NCI-H526 treated with DMSO at 0.1 percent for 48 hours (cell line): ENCODE measurements at places on chromosomes 11 and 22.
A peak's percentile ranks its signal among the peaks of the same experiment; 100 is the strongest.

- DNase-seq, result no peak
Measured at GRCh38 chr11:908273-908672, 2.3 kb downstream of the CHID1 start.

- no peak for DNase-seq
Measured at GRCh38 chr22:45246060-45246985, 5.6 kb upstream of the KIAA0930 start.

- DNase-seq, result peak; percentile 36
Measured at GRCh38 chr11:124640666-124641065, 18.0 kb downstream of the TBRG1 start.

DNA sequence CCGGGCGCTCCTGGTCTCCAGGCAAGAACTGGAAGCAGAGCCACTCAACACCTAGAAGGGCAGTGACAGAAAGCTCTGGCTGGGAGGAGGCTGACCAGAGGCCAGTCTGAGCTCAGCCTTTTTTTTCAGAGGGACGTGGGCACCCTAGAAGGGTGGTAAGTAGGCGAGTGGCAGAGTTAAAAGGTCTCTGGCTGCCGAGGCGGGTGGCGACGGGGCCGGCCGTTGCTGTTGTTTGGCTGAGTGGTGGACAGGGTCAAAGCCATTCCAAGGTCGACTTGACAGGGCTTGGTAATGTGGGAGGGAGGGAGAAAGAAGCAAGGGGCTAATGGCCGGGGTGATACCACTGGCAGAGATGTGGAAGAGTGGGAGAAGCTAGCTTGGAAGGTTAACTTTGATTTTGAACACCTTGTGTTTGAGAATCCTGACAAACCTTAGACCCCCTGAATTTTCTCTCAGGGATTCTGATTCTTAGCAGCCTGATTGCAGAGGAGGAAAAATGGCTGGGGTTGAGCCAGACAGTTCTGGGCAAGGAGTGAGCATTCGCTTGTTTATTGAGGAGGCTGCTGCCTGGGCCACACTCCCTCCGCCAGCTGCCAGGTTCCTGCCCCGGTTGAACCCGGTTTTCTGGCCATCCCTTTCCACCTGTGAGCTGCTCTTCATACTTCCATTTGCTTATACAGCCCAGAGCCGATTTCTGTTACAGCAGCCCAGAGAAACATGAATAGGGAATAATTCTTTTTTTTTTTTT is 868 bp upstream of the SYCE3 start:
- DNase-seq, result no peak

- no peak for DNase-seq
Measured at GRCh38 chr11:15714641-15715399, 600.1 kb downstream of the INSC start.

DNA sequence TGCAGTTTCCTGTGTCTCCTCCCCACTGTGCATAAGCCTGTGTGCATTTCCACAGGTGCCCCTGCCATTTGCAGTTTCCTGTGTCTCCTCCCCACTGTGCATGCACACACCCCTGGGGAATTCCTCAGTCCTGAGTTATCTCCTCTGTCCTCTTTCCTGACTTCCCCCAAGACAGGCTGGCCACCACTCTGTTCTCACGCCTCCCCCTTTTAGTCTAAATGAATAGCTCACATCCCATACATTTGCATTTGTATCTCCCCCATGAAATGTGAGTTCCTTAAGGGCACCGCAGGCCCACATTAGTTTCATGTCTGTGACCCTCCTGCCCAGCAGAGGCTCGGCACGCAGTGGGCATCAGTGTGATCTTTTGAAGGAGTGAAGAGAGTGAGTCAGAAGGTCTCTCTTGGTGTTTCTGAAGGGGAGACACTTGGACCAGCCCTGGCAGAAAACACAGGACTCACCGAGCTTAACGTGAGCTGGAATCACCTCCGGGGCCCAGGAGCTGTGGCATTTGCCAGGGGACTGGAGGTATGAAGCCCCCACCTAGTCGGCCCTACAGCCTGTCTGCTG is 6.2 kb downstream of the LRRC74B start:
- DNase-seq, result no peak

GRCh38 chr11:69649576-69649900 is 8.6 kb downstream of the CCND1 start:
- DNase-seq, result no peak

DNA sequence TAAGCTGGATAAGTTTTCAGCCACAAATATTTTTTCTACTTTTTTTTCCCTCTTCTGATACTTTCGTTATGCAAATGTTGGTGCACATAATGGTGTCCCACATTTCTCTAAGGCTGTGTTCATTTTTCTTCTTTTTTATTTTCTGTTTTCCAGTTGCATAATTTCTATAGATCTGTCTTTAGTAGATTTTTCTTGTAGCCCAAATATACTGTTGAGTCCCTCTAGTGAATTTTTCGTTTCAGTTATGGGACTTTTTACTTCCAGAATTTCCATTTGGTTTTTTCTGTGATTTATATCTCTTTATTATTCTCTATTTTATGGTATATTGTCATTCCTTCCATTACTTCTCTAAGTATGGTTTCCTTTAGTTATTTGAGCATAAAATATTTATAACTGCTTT is 72.0 kb downstream of the SWAP70 start:
- no peak for DNase-seq

GRCh38 chr22:38267086-38267485 is 5.7 kb downstream of the TMEM184B start:
- no peak for DNase-seq

- DNase-seq, result no peak
Measured at GRCh38 chr22:21587803-21588611, 20.5 kb downstream of the UBE2L3 start.

- DNase-seq, result no peak
Measured at GRCh38 chr11:4065086-4065485, 29.5 kb upstream of the RRM1 start.

DNA sequence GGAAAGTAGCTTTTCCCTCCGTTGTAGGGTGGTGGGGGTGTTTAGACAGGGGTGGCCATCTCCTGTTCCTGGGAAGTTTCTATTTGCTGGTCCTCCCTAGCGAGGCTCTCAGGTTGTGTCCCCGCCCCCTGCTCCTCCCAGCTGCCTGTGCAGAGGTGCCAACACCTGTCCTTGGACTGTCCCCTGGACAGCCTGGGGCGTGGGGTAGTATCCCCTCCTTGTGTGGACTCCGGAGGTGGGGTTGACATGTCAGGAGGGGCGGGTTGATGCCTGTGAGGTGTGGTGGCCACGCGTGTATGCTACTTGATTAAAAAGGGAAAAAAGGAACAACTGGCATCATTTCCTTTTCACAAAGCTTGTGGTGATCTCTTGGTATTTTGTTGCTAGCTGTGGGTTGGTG is 14.3 kb upstream of the RANBP1 start:
- no peak for DNase-seq

DNA sequence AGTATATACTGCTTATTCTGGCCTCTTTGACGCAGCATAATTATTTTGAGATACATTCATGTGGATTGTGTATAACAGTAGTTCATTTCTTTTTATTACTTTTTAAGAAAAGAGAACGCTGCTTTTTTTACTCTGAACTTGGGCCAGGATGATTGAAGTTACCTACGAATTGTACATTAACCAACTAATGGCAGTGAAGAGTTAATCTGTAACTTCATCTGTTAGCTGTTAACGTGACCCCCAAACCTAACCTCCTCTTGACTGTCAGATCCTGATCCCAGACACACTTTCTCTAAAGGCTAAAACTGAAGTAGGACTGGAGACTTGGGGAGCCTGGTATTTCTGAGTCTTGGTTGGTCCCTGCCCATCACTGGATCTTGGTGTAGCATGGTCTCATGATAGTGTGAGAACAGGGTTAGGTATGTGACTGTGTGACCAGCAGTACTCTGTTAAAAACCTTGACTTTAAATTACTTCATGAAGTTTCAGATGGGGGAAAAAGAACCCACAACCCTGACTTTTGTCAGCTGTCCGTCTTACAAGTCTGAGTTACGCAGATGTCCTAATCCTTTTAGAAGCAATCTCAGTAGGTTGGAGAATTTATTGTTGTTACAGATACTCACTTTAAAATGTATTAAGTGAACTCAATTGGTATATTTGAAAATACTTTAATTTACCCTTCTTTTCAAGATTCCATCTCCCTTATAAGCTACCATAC is 39.4 kb downstream of the C22orf31 start:
- DNase-seq, result no peak

GRCh38 chr11:68329978-68330699 is 17.7 kb downstream of the LRP5 start:
- peak; percentile 25 for DNase-seq

DNA sequence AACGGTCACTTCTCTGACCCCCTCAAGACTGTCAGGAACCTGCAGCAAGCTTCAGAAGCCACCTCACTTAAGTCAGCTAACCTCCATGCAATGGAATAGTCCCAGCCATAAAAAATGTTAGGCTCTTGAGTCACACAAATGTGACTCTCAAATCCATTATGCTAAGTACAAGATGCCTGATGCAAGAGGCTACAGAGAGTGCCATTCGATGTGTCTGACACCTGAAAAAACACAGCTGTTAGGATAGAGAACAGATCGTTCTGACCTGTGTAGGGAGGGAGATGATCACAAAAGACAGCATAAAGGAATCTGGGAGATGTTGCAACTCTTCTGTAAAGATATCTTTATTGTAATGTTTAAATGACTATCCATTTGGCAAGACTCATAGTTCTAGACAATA is 712.4 kb downstream of the TBC1D22A start:
- no peak for DNase-seq

DNA sequence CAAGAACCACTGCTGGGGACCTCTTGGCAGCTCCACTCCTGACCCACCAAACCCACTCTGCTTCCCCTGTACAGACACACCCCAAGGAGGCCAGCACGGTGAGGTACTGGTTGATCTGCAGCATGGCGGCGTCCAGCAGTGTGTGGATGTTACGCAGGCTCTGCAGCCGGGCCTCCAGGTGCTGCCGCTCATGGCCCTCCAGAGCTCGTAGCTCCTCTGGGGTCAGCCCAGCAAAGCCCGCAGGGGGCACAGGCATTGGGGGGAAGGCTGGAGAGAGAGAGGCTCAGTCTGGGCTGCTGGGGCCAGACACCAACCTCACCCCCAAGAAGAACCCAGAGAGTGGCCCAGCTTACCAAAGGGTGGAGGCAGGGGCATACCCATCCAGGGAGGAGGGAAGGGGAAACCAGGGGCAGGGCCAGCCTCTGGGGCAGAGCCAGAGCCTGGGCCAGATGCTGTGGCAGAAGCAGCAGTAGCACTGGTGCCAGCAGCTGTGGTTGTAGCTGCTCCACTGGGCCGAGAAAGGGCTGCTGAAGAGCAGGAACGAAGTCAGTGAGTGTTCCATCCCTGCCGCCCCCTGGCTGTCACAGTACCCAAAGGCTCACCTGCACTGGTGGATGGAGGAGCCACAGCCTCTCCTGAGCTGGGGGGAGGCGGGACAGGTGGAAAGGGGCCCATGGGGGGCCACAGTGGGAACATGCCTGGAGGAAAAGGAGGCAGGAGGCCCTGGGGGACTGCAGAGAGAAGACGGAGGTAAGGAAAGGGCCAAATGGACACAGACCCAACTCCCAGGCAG is 4.5 kb downstream of the SYVN1 start:
- no peak for DNase-seq

- no peak for DNase-seq
Measured at GRCh38 chr11:12089473-12089872, 20.9 kb upstream of the MICAL2 start.

- DNase-seq, result no peak
Measured at GRCh38 chr22:24420072-24420976, 7.1 kb upstream of the ADORA2A start.

DNA sequence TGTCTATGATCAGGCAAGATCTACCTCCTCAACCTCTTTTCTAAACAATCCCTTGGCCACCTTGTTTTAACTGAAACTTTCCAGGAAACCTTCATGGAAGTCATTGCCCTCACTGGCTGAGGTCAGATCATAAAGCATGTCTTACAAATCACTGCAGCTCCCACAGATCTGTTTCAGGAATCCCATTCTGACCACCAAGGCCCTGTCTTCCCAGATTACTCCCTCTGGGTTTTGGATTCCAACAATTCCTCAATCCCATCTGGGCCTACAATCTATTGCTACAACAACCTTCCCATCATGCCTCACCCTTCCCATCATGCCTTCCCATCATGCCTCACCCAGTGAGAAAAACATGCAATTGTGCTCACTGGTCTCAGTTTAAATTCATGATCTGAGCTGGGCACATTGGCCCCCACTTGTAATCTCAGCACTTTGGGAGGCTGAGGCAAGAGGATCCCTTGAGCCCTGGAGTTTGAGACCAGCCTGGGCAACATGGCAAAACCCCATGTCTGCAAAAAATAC is 15.9 kb downstream of the ADAMTS15 start:
- no peak for DNase-seq

GRCh38 chr22:48173061-48173772 is 1410.8 kb downstream of the TBC1D22A start:
- DNase-seq, result no peak

GRCh38 chr11:68667511-68668500 is 16.5 kb upstream of the GAL start:
- no peak for DNase-seq

GRCh38 chr11:31620434-31620833 is 110.9 kb downstream of the ELP4 start:
- no peak for DNase-seq

DNA sequence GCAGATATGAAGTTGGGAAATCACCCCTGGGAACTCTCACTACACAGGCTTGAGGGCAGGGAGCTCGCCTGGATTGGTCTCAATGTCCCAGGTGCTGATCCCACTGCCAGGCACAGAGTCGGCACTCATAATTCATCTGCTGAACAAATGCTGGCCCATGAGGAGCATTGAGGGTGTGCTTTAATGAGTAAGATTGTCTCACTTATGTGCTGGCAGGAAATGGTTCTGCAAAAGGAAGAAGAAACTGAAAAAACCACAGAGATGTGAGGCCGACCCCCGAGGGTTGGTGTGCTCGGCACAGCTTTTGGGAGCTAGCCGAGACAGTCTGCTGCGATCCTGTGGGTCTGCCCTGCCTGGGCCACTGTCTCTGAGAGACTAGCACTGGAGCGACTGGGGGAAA is 9.4 kb downstream of the PLAAT2 start:
- no peak for DNase-seq

DNA sequence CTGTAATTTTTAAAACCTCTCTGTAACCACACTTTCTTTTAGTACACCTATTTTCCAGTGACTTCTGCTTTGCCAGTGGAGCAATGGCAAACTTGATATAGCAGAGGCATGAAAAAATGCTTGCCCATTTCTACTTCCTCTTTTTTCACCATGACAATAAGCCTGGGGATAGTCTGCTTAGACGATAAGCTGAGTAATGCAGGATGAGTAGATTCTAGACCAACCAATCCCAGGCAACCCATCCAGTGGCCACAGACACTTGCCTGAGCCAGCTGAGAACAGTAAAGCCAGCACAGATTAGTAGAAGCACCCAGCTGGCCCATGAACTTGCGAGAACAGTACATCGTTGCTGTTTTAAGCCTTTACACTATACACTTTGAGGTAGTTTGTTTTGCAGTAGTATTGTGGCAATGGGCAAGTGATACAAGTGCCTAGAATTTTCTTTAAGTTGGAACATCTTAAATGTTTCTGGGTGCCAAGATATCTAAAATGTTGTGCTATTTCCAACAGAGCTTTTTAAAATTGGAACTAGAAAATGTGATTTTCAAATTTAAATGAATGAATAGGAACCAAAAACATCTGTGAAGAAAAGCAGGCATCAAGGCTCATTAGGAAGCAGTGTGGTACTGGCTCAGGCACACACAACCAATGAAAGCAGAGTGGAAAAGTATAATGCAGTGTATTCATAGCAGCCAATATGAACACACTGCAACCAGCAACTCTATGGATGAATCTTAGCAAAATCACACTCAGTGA is 37.7 kb downstream of the DDI1 start:
- DNase-seq, result no peak

GRCh38 chr11:16295592-16295991 is 60.8 kb downstream of the SOX6 start:
- DNase-seq, result no peak

- no peak for DNase-seq
Measured at GRCh38 chr11:10824888-10825287, 16.2 kb upstream of the EIF4G2 start.
